ENCODE measurements at places on chromosomes 2 and 18.

- DNase-seq: no peak
Measured at GRCh38 chr2:223460774-223461211, 141.4 kb downstream of the SCG2 start.

DNA sequence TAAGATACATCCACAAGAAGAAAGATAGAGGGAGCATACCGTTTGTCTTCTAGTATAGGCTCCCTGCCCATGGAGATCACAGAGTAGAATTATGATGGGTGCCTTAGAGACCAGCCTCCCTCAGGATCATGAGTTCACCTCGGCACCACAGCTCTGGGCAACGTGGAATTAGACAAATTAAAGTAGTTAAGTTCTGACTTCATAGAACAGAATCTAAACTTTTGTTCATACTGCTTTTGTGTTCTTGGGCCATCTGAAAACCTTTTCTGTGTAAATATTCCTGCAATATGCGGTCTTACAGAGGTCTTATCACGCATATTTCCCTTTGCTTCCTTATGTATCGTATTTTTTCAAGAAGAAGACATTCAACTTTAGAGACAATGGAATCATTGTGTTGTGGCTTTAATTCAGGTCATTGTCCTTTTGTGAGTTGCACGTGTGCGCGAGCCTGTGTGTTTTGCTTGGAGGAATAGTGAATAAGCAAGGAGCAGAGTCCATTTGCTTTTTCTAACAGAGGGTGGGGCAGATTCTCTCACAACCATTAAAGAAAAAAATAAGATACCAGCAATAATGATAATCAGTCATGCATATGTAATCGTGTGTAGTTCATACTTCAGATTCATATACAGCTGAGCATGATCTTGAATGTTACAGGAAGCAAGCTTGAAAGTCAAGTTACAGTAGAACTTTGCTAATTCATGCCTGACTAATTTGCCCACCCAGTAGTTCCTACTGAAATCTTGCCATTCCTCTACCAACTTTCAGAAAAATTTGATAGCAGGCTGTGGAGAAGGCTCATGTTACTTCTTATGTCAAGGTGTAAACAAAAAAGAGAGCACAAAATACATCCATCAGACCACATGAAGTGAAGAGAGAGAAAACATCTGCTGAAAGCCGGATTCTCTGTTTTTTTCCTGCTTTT is 243.6 kb downstream of the NEDD4L start:
- no peak for DNase-seq

DNA sequence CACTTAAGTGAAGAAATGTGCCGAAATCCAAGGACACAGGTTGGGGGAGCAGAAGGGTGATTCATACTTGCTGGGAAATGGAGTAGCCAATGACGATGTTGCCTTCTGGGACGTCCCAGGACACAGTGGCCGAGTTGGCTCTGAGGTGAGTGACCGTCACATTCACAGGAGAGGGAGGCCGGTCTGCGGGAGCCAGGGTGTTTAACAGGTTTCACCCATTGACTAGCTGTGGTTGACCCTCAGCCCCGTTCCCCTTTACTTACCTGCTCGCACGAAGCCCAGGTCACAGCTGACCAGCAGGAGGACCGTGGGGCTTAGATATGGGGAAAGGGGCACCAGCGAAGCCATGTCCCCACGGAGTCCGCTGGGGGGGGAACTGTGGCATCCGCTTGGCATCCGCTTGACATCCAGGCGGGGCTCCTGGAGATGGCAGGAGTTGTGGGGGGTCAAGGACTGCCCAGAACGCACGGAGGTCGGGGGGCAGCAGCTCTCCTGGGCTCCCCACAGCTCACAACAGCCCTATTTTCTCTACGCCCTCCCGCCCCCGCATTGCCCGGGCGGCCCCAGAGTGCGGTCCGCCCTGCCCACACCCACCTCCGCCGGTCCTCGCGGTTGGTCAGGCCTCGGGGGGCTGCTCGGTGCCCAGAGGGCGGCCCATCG is 586 bp downstream of the FNDC4 start:
- DNase-seq: no peak

DNA sequence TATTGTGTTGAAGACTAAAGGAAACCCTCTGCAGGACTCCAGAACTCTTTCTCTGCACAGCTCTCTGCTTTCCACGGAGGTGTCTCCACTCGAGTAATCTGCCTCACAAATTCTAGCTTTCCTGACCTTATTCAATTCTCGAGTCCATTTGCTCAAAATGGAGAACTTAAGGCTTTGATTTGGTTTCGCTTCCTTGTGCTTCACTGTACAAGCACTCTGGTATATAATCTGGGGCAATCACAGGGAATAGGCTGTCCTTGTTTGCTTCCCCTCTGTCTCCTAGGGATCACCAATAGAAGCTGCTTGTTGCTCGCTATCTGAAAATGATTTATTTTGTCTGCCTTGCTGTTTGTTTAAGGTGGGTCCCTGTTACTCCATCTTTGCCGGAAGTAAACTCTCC is 129.1 kb upstream of the DOCK10 start:
- DNase-seq: no peak

- no peak for DNase-seq
Measured at GRCh38 chr2:65539633-65540032, 107.2 kb upstream of the SPRED2 start.

- DNase-seq: no peak
Measured at GRCh38 chr18:3923750-3924149, 473.8 kb downstream of the TGIF1 start.
